RPMI8226 (cell line): ENCODE measurements at places on chromosomes 4 and X.

DNA sequence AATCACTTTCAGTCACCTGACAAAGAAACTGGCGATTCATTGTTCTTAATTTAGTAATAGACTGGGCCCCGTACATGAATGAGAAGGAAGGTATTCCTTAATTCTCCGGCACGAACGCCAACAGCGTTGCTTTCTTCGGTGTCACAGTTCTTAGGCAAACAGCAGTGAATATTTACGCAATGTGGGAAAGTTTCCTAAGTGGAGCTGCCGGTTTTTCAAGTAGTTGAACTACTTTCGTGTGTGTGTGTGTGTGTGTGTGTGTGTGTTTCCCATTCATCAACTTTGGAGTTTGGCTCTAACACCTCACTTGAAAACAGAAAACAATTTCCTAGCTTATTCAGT is 651 bp downstream of the NXT2 start:
- DNase-seq = no peak

DNA sequence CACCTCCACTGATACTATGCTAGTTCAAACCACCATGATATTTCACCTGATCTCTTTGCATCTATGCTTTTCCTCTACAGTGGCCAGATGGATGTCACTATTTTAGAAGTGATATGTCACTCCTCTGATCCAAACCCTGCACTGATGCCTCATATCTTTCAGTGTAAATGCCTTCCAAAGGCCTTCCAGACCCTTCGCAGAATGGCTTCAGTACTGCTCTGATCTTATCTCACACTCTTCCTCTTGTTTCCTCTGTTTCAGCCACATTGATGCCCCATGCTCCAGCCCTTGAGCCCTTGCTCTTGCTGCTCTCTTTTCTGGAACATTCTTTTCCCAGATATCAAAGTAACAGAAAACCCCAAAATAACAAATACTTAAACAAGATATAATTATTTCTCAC is 17.9 kb downstream of the MID1IP1 start:
- no peak for DNase-seq

GRCh38 chr4:22090661-22091351 is 142.2 kb upstream of the KCNIP4 start:
- DNase-seq = no peak

- no peak for DNase-seq
Measured at GRCh38 chrX:118493016-118493415, 2.6 kb upstream of the DOCK11 start.

- DNase-seq = no peak
Measured at GRCh38 chr4:54746218-54746617, 88.5 kb downstream of the KIT start.

GRCh38 chr4:81634766-81635549 is 163.3 kb upstream of the RASGEF1B start:
- DNase-seq = no peak

DNA sequence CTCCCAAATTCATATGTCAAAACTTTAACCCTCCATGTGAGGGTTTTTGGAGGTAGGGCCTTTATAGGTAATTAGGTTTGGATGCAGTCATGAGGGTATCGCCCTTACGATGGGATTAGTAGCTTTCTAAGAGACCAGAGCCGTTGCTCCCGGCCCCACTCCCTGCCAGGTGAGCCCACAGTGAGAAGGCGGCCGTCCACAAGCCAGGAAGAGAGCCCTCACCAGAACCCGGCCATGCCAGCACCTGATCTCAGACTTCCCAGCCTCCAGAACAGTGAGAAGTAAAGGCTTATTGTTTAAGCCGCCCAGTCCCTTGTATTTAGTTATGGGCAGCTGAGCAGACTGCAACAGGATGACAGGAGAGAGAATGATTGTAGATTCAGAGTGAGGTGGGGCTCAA is 40.8 kb downstream of the DCTD start:
- DNase-seq = no peak

DNA sequence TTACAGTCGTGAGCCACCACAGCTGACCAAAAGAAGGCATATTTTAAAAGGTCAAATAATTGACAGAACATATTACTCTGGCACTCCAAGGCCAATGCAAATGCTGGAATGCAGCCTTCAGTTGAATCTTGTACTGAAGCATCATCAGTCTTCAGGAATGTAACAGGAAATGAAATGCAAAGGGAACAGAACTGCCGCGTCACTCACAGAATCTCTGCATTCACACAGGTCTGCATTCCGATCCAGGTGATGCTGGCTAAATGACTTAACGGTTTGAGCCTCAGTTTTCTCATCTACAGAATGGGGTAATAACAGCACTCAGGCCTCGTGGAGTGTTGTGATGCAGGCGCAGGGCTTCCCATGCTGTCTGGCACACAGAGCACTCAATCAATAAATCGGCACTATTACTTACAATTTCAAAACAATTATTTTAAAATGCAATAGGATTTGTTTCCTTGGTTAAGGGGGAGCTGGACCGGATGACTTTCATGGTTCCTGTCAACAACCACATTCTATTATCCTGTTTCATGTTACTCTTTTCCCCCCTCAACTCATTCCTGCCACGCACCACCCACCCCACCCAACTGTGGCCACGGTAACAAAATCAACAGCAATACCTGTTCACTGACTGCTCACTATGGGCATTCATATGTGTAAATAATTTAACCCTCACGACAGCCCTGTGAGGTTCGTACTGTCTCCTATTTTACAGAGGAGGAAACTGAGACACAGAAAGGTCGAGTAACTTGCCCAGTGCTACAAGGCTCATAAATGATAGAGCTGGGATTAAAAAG is 32.4 kb downstream of the IGFBP7 start:
- no peak for DNase-seq

- DNase-seq = no peak
Measured at GRCh38 chrX:152901816-152902501, 4.1 kb downstream of the ZNF185 start.

DNA sequence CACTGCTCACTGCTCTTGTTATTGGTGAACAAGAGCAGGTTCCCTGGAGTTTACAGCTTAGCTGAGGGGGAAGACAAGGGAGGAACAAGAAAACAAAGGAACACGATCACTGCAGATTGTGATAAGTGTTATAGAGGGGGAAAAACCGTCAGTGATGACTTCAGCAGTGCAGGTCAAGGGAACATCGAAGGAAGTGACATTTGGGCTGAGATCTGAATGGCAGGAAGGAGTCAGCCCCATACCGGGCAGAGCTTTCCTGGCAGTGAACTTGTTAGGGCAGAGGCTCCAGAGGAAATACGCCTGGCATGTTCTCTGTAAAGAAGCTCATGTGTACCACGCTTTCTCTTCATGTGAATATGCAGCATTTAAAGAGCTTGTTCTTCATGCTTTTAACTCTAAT is 78.1 kb downstream of the LDB2 start:
- DNase-seq = no peak
